ENCODE measurements at places on chromosomes 2 and 18.

DNA sequence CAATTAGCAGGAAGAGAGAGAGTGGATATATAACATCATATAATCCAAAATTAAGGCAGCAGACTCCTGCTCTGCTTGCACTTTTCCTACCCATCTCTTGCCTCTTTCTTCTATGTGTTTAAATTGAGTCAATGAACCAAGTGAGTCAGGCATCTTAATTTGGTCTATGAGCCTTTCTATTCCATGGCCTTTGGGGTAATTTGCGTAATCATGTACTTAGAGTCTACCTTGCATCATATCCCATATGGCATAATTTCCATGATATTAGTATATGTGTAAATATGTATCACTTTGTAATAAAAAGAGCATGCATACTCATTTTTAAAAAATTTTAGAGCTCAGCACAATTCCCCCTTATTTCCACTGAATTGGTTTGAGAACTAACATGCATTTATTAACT is 555.2 kb downstream of the STK39 start:
- no peak for DNase-seq

- no peak for DNase-seq
These were observed 56.6 kb downstream of the RPL37A start for GRCh38 chr2:216555274-216555673.

DNA sequence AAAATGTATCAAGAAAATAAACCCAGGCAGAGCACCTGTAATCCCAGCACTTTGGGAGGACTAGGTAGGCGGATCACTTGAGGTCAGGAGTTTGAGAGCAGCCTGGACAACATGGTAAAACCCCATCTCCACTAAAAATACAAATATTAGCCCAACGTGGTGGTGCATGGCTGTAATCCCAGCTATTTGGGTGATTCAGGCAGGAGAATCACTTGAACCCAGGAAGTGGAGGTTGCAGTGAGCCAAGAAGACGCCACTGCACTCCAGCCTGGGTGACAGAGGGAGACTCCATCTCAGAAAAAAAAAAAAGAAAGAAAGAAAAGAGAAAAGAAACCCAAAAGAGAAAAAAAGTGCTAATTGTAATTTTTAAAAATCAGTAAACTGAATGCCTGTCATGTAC is 41.4 kb downstream of the DDX18 start:
- DNase-seq: no peak

- no peak for DNase-seq
These were observed 50.6 kb downstream of the MSH6 start for GRCh38 chr2:47833516-47833968.

- DNase-seq: no peak
These were observed 521.7 kb upstream of the SPHKAP start for GRCh38 chr2:228703152-228703551.

GRCh38 chr2:182117196-182117595 is 131.5 kb downstream of the PPP1R1C start:
- no peak for DNase-seq

GRCh38 chr2:145587922-145588321 is 1068.0 kb upstream of the ZEB2 start:
- DNase-seq: no peak

DNA sequence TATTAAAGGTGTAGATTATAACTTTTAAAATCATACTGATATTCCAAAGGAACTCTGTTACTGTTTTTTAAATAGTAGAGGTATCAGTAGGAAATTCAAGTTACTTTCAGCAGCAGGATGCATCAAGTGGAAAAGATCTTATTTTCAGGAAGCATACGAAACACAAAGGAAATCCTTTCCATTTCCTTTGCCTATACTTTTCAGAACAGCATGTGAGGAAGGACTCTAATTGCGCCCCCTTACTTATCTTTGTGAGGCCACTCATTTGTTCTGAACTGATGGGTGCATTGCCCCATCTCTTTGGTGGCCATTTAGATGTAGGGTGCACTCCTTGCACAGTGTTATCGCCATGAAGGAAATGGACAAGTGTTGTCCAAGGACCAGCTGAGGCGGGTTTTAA is 145.3 kb downstream of the BABAM2 start:
- no peak for DNase-seq

DNA sequence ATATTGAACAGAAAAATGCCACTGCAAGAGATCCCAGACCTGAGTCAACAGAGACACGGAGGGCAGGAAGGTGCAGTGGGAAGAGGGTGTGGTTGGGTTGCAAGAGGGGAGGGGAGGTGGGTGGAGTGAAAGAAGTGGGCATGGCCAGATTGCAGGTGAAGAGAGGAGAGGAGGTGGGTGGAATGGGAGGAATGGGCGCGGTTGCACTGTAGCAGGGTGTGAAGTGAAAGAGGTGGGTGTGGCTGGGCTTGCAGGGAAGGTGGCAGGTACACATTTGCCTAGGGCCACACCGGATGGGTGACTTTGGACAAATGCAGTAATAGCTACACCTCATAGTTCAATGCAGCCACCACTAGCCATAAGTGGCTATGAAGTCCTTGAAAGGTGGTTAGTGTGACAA is 71.1 kb downstream of the DOCK10 start:
- DNase-seq: no peak

GRCh38 chr2:224369028-224369632 is 32.8 kb downstream of the FAM124B start:
- DNase-seq: peak; percentile 62

- DNase-seq: no peak
These were observed 117.5 kb upstream of the TMEM18 start for GRCh38 chr2:794554-795241.

DNA sequence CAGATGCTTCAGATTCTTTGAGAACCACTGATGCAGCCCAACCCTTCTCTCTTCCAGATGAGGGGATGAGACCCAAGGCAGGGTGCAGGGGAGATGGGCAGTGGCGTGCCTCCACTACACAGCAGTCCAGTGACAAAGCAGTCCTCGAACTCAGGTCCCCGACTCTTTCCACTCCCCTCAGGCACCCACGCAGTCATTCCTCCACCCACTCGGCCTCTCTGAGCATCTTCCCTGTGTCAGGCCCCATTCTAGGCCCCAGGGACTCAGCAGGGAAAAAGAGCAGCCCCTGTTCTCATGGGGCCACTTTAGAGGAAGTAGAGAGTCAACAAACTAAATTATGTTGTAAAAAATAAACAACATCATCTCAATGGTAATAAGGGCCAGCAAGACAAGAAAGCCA is 15.2 kb downstream of the KCNK3 start:
- no peak for DNase-seq

DNA sequence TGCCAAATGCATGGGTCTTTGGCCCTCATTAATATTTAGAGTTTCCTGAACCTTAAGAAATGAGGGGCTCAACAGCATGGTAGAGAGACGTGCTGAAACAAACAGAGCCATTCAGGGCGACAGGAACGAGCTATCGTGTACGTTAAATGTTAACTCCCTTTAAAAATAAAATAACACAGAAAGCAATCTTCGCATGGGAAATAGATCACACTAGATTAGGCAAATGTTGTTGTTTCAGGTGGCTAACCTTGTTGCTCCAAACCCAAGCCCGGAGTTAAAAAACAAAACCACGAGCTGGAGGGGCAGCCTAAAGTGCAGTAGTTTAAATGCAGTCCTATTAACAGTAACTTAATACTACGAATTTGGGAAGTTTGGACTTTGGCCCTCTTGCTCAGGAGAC is 177.4 kb upstream of the TRIB2 start:
- no peak for DNase-seq

DNA sequence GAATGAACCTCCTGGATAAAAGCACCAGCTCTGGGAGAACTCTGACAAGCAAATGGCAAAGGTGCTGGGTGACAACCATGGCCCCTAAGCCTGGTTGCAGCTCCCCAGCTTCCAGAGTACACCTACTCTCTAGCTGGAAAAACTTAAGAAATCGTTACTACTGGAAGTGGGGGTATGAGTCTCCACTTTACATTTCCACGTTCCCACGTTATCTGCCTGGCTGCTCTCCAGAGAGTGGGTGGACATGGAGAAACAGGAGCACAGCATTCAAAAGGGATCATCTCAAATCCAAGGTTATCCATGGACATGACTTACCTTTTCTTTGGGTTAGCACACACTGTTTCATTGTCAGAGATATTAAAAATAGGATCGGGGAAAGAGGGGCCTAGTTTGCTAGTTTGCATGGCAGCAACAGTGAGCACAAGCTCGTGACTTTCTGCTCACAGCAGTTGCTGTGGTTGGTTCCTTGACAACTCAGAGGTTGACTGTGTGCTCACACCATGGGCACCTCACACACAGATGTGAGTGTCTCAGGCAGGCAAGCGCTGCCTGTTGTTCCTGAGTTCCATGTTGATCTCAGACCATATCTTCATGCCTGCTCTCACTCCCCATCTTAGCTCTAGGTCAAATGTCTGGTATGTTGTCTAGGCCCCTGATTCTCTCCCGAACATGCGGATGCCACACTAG is 32.5 kb downstream of the PTPN18 start:
- DNase-seq: peak; percentile 51

- DNase-seq: no peak
These were observed 24.3 kb downstream of the TMEM237 start for GRCh38 chr2:201618744-201619662.

DNA sequence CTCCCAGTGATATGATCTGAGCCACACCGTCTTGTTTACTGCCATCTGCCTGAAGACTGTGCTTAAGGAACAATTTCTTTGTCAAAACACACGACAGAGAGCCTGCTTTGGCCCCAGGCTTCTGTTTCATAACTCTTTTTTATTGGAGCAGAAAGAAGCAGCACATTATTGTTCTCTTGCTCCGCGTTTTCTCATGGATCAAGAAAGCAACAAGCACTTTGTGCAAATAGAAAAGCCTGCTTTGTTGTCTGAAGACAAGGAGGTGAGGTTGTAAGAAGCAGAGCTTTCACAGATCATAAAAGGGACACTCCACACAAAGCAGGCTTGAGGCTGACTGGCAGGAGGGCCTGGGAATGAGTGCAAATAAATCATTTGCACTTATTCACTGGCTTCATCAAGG is 118.3 kb upstream of the FAM136A start:
- DNase-seq: no peak

DNA sequence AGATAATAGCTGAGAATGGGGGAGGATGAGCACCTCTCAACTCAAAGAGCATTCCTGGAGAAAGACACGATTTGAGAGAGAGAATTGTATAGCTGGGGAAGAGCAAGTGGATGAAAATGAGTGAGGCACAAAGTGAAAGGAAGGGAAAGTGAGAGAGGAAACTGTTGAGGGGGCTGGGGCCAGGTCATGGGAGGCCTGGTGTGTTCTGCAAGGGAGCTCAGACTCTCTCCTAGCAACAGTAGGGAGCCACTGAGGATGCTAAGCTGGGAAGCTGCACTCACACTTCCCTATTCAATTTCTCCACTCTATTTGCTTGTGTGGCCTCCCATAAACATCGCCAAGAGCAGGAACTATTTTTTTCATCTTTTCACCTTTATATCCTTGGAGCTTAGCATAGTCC is 14.8 kb downstream of the EVA1A start:
- DNase-seq: no peak

DNA sequence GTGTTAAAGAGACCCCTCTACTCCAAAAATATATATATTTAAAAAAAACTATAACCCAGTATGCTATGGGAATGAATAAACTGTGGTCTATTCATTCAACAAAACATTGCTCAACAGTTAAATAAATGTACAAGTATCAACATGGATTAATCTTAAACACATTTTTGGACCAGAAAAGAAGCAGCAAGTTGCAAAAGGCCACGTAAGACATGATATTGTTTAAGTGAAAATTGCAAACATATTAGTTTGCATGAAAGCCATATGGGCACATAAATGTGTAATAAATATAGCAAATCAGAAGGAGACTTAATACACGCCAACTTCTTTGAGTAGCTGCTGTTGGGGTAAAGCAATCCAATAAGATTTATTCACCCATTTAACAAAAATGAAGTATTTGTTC is 321.5 kb downstream of the FBXO15 start:
- DNase-seq: no peak

- no peak for DNase-seq
These were observed 63.3 kb downstream of the MAPRE2 start for GRCh38 chr18:35104391-35105051.

GRCh38 chr2:174717273-174717672 is 47.0 kb downstream of the CHRNA1 start:
- no peak for DNase-seq

DNA sequence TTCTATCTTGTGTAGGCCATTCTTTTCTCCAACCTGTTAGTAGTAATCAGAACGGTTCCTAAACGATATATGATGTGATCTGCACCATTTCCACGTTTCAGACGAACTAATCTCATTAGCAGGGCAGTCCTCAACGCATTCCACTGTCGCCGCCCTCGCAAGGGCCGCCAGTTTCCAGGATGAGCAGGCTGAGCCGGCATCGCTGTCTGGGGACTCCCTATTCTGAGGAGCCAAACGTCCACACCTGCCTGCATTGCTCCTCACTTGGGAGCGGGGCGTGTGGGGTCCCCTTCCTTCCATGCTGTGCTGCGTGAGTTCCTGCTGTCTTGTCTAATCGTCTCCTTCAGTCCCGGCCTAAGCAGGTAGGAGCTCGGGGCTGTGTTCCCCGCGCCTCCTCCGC is 76.6 kb downstream of the PSMG2 start:
- no peak for DNase-seq

DNA sequence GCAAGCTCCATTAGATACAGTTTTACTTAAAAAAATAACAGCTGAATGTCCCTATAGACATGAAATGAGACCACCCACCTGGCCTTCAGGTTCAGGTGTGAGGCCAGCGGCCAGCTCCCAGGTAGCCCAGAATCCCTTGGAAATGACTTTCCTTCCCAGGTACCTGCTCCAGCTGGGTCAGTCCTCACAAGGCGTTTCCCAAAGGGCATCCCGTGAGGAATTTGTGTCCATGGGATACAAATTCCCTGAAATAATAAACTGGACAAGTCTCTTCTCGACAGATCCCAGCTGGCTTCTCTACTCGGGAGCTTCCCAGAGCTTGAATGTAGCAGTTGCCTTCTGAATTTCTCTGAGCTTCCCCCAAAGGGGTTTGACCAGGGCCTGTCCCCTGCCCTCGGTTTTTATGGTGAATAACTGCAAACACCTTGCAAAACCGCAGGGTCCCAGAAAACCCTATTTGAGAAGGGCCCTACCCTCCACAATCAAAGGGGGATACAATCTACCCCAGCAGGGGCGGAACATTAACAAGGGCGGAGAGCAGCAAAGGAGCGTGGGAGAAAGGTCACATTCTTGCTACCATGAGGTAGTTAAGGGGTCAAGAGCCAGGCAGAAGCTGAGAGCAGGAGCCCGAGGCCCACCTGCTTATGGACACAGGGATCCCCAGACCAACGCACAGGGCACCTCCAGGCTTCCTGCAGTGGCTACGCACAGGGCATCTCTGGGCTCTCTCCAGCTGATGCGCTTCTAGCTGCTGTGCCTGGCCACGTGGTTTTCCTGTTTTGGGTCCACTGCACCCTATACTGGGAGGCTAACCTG is 107.7 kb downstream of the HDAC4 start:
- no peak for DNase-seq
